ENCODE measurements at places on chromosomes 4 and X. TPM values are rescaled to one million over a fixed set of nuclear protein-coding genes. Genes with fewer than 3 reads are reported as not detected.
A peak's percentile ranks its signal among the peaks of the same experiment; 100 is the strongest.

GRCh38 chrX:71167031-71167781 is 22.6 kb downstream of the NLGN3 start:
- no peaks in the 10 kb centered on the region for H3K4me1 ChIP-seq
- H3K36me3 ChIP-seq: no peaks in the 10 kb centered on the region
- H3K27ac ChIP-seq: no peak overlapping the region
- DNase-seq: no peak
- no peaks in the 10 kb centered on the region for H3K27me3 ChIP-seq

GRCh38 chr4:148292686-148293085 is 149.5 kb downstream of the NR3C2 start:
- no peaks in the 10 kb centered on the region for H3K27me3 ChIP-seq
- no peak for DNase-seq
- H3K4me1 ChIP-seq: peaks cover 8% of the 10 kb centered on the region
- no peaks in the 10 kb centered on the region for H3K36me3 ChIP-seq
- H3K4me3 ChIP-seq: no peak overlapping the region
- no peak overlapping the region for H3K27ac ChIP-seq

DNA sequence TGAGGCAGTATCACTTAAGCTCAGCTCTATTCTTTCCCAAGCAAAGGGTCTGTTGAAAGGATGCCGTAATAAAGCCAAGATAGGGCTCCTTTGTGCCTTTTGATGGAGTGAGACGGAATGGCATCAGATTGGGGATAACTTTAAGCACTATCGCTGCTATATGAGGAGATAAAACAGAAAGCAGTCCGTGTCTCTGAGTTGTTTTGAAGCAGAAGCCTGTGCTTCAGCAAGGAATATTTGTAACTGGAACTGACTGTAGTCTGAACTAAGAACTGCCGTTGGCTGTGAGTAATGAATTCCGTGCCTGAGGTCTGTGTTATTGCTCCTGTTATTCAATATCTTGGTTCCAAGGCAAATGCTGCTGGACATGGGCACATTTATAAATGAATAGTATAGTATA is 297.4 kb downstream of the ANKRD50 start:
- DNase-seq: no peak
- H3K36me3 ChIP-seq: no peaks in the 10 kb centered on the region
- H3K4me1 ChIP-seq: no peaks in the 10 kb centered on the region
- H3K27ac ChIP-seq: no peak overlapping the region
- no peak overlapping the region for H3K4me3 ChIP-seq

- no peak overlapping the region for H3K4me3 ChIP-seq
- peaks cover 12% of the 10 kb centered on the region for H3K36me3 ChIP-seq
- no peaks in the 10 kb centered on the region for H3K27me3 ChIP-seq
- DNase-seq: peak; percentile 11
- no peak overlapping the region for H3K27ac ChIP-seq
Observed at GRCh38 chr4:129043523-129043922, 49.8 kb downstream of the SCLT1 start.

DNA sequence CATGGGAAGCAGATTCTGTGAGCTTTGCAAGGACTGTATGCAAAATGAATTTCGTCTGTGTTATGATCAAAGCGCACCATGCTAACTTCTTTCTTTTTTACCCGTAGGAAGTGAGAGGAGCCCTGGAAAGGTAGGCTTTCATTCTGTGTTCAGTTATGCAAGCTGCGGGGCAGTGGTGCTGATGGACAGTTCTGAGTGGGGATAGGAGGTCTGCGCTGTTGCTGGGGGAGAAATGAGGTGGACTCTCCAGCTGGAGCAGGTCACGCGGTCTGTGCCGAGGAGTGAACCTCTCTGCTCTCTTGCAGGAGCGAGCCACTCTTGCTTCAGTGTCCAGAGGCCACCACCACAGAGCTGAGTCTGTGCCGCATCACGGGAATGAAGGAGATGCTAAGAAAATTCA is 4.5 kb downstream of the TRIML1 start:
- DNase-seq: peak; percentile 13
- H3K27me3 ChIP-seq: no peaks in the 10 kb centered on the region
- no peak overlapping the region for H3K4me3 ChIP-seq
- no peak overlapping the region for H3K27ac ChIP-seq
- no peaks in the 10 kb centered on the region for H3K36me3 ChIP-seq

- no peaks in the 10 kb centered on the region for H3K36me3 ChIP-seq
- no peak within 1 kb of the TSS for H3K27ac ChIP-seq
- peaks cover 29% of the 10 kb centered on the region for H3K4me1 ChIP-seq
- no peak for DNase-seq
- no peak within 1 kb of the TSS for H3K4me3 ChIP-seq
- H3K27me3 ChIP-seq: no peaks in the 10 kb centered on the region
Observed at GRCh38 chr4:69760455-69760854, at the start of gene SULT1B1. Gene SULT1B1, minus strand, starts transcription at chr4:69760620. Its CDS starts 5,403 bp downstream, at chr4:69755217.

DNA sequence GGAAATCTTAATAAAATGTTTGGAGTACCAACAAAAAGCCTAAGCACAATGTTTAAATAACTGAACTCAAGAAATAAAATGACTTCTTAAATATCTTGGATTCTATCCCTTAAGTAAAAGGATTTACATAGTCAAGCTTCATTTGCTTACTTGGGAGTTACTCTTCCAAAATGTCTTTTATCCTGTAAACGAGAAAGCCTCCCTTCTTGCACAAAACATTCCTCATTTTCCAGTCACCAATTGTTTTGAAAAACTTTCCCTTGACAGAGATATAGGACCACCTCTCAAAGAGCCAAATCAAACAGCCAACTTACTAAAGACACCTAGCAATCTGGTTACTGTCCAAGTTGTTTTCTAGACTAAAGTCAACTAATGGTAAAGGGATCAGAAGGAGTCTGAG is 18.6 kb downstream of the PDGFC start:
- no peaks in the 10 kb centered on the region for H3K36me3 ChIP-seq
- no peak overlapping the region for H3K4me3 ChIP-seq
- H3K4me1 ChIP-seq: peaks cover 4% of the 10 kb centered on the region

DNA sequence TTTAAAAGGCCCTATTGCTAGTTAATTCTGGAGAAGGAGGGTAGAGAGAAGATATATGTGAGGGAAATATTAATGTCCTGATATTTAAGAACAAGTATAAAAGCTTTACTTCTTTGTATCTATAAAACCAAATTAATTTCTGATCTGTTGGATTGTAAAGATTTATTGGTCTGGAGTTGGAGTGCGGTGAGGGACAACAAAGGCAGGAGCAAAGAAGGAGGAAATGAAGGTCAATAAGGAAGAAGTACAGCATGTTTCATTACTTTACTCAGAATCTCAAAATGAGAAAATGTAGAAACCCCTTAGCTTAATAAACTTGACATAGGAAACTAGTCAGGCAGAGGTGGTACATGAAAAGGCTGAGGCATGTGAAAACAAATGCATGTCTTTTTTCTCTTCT is 192.9 kb downstream of the PALLD start:
- H3K4me1 ChIP-seq: no peaks in the 10 kb centered on the region
- H3K36me3 ChIP-seq: no peaks in the 10 kb centered on the region
- H3K27me3 ChIP-seq: no peaks in the 10 kb centered on the region
- H3K4me3 ChIP-seq: no peak overlapping the region
- H3K27ac ChIP-seq: no peak overlapping the region

- H3K36me3 ChIP-seq: no peaks in the 10 kb centered on the region
- H3K27ac ChIP-seq: peak overlapping the region; percentile 83
- no peak for DNase-seq
- peak overlapping the region; percentile 34 for H3K4me3 ChIP-seq
- no peaks in the 10 kb centered on the region for H3K27me3 ChIP-seq
Observed at GRCh38 chrX:53682885-53683555, 3.5 kb downstream of the HUWE1 start.

Gene IL2RG
- 36.0 TPM for total RNA-seq

Gene NCBP2L
- total RNA-seq: not detected

Gene SPIN2A
- total RNA-seq: 0.60 TPM
